ENCODE measurements at places on chromosomes 2 and 18.
A peak's percentile ranks its signal among the peaks of the same experiment; 100 is the strongest.

GRCh38 chr2:10294077-10294476 lies 8.6 kb upstream of the HPCAL1 start:
- no peak for DNase-seq

DNA sequence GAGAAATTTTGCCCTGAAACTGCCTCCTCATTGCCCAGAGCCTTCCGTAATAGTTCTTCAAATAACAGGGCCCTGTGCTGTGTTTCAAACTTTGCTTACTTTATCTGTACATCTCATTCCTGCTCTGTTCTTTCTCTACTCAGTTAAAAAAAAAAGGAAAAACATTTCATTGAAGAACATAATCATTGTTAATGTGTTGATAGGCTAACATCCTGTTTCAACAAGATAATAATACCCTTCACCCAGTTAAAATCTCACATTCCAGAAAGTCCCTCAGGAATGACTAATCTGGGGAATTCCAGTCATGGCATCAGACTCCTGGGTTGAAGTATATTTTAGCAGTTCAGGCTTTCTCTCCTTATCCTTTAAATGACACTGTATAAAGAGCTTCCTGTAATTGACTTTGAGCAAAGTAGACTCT lies 45.6 kb upstream of the ITGAV start:
- no peak for DNase-seq

DNA sequence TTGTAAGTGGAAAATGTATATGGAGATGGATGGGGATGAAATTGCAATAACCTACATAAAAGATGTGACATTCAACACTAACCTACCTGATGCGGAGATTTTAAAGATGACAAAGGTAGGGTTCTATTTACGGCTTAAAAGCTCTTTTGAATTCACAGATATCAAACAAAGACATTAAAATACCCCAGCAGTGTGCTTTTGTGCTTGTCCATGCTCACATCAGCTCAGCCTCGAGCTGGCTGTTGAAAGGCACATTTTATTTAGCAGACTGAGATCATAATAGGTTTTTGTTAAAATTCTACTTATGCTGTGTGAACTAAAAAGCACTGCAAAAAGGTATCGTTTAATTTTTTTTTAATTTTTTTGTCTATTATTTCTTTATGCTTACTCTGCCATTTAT lies 96.0 kb upstream of the CDCA7 start:
- no peak for DNase-seq

- no peak for DNase-seq
These were observed 16.7 kb upstream of the STAT1 start for GRCh38 chr2:191030521-191031154.

DNA sequence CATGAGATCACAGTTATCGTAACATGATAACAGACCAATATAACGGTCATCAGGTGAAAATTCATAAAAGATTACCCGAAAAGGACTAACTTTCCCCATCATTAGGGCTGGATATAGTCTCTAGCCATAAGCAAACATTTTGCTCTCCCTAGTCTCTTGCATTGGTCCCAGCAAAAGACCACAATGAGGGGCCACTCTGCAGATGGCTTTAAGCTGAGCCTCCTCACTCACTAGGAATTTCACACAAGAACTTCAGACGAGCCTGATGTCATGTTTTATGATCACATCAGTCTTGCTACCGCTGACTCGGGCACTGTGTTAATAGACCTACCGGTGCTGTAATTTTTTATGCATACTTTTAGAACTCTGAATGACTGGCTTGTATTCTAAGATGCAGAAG lies 35.2 kb downstream of the STK17B start:
- no peak for DNase-seq

DNA sequence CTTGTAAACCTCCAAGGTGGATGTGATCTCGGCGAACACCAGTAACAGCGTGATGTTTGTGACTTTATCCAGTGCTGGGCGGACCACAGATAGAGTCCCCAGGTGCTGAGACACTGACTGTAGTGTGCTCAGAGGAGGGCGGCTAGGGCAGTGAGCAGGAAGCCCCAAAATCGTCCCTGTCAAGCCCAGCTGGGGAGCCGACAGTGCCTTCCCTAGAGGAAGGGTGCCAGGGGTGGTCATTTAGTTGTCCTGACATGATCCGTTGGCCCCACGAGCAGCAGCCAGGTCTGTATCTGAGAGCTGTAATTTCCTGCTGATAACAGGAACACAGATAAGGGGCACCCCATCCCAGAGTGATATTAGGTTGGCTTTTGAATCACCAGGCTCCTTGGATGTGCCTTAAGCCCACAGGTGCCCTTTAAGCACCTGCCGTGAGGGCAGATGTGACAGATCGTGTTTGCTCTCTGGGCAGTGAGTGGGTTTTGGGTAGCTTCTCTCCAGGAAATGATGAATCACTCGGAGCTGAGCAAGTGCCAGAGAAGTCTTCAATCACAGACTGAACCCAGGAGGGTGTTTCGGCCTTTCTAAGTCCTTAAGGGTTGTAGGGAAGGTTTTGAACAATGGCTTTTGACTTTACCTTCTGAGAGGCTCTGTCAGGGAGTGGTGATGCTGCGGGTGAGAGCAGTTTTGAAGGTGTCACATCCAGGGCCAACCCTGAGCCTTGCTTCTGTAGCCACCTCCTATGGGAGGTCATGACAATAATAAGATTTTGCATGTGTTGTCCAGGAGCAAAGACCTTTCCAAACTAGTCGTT lies 7.7 kb downstream of the LPIN1 start:
- peak; percentile 57 for DNase-seq

DNA sequence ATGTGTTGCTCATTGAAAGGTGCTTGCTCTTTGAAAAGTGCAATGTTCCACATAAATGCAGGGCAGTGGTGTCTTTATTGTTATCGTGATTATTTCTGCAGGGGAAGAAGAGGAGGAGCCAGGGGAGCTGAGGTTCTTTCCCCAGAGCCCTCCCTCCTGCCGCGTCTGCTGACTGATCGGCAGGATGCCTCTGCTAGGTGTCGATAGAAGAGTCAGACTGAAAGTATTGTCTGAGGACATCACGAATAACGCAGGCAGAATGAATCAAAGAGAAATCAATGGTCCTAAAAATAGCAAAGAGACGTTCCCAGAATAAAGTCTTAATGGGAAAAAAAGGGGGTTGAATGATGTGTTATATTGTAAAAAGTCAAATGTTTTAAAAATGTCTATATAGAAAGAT lies 47.4 kb upstream of the SIX3 start:
- no peak for DNase-seq

GRCh38 chr2:100548771-100549170 lies 14.0 kb upstream of the PDCL3 start:
- no peak for DNase-seq

GRCh38 chr2:205509655-205510054 lies 172.6 kb upstream of the NRP2 start:
- DNase-seq: no peak

GRCh38 chr2:172098650-172099471 lies 3.8 kb downstream of the DLX2 start:
- no peak for DNase-seq

DNA sequence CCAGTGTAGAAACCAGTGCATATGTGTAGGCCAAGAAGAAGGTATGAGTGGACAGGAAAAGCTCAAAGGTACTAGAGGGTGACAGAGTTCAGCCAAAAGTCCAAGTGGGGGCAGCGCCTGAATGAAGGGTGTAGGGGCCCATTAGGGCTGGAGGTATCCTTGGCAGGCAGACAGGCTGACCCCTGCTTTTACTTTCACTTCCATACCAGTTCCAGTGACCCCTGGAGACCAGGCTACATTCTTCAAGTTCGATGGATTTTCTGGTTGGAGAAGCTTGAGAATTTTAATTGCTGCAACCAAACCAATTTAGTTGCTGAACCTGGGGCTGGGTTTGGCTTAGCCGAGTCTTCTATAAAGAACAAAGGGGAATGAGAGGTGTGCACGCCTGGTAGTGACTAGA lies 42.3 kb upstream of the MRPL33 start:
- no peak for DNase-seq

- DNase-seq: no peak
These were observed 235.0 kb upstream of the RGPD4 start for GRCh38 chr2:107591561-107592279.

DNA sequence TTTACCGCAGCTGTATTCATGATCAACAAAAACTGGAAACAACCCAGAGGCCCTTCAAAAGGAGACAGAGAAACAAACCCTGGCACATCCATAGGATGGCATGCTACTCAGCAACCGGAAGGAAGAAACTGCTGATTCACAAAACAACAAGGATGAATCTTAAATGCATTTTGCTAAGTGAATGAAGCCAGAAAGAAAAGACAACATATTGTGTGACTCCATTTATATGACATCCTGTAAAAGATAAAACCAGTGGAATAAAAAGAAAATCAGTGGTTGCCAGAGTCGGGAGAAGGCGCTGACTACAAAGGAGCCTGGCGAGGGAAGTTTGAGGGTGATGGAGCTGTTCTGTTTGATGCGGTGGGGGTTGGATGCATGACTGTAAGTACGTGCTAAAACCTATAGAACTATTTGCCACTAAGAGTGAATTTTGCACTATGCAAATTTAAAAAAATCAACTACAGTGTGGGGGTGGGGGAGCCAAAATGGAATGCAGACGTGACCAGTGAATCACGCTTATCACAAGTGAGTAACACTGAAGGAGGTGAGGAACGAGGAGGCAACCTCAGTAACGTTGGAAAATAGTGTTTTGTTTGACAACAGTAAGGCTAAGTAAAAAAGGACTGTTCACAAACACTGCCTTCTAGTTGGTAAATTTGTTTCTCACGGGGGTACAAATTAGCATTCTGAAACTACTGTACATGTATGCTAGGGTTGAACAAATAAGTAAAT lies 108.9 kb downstream of the INHBB start:
- no peak for DNase-seq

GRCh38 chr18:9135912-9136314 lies 668 bp upstream of the ANKRD12 start:
- no peak for DNase-seq

- DNase-seq: no peak
These were observed 104.5 kb upstream of the ZNF521 start for GRCh38 chr18:25456334-25457010.

DNA sequence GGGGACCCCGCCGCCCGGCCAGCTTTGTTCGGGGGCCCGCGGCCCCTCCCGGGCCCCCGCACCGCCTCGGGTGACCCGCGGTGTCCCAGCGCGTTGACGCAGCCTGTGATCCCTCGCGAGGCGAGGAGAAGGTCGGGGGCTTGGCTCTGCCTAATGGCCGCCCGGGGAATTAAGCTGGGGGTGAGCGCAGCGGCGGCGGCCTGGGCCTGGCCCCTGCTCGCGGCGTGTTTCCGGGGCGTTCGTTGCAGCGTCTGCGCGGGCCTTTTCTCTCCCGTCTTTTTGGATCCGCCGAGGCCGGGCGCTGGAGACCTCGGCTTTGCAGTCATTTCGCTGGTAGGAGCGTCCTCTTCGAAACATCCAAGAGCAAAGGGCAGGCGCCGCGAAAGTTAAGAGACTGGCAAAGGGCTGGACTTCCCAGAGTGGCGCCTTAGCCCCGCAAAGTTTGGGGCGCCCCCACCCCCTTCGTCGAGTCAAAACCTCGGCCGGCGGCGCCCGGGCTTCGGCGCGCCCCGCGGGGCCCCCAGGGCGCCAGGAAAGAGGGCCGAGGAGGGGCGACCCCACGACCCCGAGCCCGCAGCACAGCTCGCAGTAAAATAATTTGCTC lies 1.3 kb downstream of the SALL3 start:
- DNase-seq: no peak

DNA sequence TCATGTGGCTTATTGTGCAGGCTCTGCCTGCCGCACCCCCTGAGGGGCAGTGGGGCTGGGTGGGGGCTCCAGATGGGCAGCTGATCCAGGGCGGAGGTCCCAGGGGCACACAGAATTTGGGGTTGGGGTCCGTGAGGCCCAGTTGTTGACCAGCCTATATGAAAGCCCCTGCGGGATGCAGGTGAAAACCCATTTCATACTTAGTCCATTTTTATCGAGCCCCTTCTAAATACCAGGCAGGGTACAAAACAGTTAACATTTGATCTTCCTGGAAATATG lies 30.6 kb downstream of the MYO7B start:
- no peak for DNase-seq

GRCh38 chr2:164896634-164897355 lies 55.2 kb upstream of the COBLL1 start:
- no peak for DNase-seq

DNA sequence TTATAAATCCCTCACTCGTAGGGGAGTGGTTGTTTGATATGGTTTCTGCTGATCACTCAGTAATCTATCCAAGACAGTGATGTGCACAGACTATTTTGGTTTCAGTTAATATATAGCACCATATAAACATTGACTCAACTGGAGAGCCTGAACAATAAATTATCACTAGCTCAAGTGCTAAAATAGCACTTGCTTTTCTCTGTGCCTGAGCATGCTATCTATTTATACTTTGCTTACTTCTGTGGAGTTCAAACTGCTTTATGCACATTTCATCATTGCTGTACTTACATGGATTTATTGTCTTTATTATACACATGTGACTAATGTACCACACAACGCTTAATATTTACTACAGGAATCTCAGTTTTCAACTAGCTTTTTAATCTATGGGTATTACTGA lies 133.6 kb downstream of the BCL2 start:
- DNase-seq: no peak

DNA sequence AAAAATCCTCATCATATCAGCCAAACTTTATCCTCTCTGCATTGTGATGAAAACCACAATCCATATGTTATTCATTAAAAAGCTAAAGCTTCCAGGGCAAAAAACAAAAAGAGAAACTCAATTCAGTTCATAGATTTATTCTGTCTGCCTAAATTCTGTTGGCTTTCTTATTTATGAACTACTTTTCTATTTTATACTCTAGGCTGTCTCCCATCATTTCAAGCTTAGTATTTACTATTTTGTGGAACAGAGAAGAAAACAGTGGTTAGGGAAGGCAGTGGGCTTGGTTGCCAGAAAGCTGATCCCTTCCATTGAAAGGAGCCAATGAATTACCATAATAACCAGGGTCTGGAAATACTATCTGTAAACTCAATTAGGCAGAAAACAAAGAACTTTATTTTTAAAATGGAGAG lies 71.8 kb downstream of the RAPH1 start:
- DNase-seq: no peak

DNA sequence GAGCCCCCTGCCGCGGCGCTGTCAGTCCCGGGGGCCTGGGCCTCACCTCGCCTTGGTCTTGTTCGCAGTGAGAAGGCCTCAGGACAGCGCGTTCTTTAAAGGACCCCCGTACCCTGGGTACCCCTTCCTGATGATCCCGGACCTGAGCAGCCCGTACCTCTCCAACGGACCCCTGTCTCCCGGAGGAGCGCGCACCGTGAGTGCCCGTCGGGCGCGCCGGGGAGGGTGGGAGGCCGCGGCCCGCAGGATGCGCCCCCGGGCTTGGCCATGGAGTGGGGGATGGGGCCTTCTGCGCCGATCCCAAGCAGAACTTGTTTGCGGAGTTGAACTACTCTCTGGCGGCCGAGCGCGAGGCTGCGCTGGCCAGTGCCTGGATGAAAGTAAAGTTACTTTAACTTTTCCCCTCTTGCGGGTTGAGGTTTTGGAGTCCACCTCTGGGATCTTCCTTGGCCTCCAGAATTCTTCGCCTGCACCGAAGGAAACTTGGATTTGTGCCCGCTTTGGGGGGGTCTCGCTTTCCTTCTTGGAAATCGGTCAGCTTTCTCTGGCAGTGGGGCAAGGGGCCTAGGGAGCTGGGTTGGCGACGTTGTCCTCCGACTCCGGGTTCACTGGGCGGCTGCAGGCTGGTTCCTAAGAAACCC lies 1.2 kb downstream of the TCF7L1 start:
- DNase-seq: no peak

- DNase-seq: no peak
These were observed 456.9 kb upstream of the TNP1 start for GRCh38 chr2:217316743-217317142.

Data from stimulated activated CD4-positive, alpha-beta T cell treated with anti-CD3 and anti-CD28 coated beads, Interleukin-12 subunit alpha, Interleukin-12 subunit beta, amount 100 ng/mL, for 24 hours (primary cell).